ENCODE measurements at places on chromosomes 11 and 22.

DNA sequence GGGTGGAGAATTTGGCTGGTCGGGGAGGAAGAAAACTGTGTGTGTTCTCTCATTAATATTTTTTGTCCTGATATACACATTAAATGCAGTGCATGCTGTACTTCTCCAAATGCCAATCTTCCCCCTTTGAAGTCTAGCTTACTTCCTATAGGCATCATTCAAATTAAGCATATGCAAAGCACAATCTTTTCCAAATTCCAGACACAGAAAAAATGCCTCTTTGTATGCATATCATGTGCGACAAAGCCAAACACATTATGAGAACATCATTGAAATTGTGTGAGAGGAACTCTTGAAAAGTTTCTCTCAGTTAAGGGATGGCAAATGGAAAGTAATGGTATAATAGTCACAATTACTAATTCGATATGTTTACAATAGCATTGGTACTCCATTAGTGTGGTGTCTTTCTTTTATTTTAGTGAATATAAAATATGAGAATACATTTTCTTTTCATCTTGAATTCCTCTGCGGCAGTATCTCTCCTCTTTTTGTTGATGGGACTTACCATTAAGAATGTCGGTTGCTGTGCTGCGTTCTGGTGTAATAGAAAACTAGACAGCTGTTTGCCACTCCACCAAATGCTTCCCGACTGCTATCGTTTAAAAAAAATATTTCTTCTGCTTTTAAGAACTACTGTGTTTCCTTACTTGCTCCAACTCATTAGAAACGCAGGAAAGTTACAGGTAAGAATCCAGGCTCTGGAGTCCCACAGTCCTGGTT lies 19.3 kb upstream of the NRIP3 start:
- DNase-seq = no peak

GRCh38 chr11:83480251-83480650 lies 194.1 kb upstream of the CCDC90B start:
- no peak for DNase-seq

DNA sequence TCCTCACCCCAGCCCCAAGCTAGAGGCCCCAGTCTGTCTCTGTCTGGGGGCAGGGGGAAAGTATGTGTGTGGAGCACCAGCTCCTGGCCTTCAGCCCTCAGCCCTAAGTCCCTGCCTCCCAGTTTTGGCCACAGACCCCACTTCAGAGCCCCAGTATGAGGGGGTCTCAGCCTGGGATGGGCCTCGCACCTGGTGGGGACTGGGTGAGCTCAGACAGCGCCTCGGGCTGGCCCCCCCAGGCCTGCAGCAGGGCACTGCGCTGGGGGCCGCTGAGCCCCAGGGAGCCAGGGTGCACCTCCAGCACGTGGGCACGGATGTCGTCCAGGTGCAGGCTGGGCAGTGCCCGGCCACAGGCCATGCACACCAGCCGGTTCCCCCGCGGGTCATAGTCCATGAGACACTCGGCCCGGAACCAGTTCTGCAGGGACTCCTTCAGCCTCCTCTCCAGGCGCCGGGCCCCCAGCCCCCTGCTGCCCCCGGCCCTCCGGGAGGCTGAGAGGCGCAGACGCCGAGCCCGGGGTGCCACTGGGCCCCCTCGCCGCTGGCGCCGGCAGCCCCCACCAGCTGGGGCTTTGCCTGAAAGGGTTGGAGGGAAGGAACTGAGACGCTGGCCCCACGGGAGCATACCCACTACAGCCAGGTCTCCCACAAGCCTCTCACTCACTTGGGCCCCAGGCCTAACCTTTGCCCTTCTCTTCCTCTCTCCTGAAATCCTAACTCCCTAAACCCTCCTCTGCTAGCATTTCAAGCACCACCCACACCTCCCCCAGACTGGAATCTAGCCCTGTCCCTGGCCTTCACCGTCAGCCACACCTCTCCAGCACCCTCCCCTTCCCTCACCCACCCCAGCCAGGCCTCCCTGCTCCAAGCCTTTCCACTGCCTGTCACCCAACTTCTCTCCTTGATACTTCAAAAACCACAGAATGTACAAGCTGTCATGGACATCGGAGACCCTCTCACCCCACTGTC lies 3.6 kb downstream of the ZFTA start:
- no peak for DNase-seq

GRCh38 chr11:78220218-78221157 lies 31.8 kb downstream of the USP35 start:
- no peak for DNase-seq

DNA sequence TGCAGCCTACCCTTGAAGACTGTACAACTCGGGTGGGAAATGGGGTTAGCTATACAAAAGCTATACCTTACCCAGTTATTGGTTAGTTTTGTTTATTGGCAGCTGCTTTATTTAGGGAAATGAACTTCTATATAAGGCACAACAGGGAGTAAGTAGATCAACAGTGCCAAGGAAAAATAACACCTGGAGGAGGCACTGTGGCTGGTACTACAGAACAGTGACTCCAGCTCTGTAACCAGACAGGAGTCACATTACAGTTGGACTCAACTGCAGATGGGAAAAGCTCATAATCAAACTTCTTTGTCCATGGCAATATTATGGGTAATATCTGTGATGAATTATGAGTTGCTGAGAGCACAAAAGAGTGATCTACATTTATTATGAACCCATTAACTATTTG lies 14.0 kb downstream of the P4HA3 start:
- DNase-seq = no peak

Measured in cerebellum (tissue), 4 donors.